ENCODE measurements at places on chromosomes 2 and 18.

- no peak for DNase-seq
Observed at GRCh38 chr2:133077269-133077822, 407.3 kb upstream of the LYPD1 start.

- DNase-seq, result no peak
Observed at GRCh38 chr18:35192415-35192814, 48.4 kb upstream of the ZNF397 start.

DNA sequence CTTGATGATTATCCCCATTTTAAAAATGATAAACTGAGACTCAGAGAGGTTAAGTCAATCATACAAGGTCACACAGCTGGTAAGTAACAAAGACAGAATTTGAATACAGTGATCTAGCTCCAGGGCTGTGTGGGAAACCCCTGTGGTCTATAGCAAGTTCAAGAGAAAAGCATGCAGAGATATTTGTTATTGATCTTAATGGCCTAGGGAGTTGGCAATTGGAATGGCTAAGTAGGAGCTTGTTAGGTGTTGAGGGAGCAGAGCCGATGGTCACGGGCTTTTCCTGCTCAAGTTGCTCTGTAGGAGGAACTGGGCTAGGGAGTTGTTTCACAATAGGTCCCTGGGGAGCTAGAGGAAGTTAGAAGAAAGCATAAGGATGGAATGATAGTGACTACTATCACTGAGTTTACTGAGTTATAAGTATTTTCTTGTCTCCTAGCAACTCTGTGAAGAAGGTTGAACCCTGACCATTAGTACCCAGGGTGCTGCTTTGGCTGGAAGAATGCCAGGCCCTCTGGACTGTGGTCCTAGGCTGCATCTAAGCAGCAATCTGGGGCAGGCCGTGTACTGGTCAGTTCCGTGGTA is 30.0 kb downstream of the RNF125 start:
- peak; percentile 34 for DNase-seq

DNA sequence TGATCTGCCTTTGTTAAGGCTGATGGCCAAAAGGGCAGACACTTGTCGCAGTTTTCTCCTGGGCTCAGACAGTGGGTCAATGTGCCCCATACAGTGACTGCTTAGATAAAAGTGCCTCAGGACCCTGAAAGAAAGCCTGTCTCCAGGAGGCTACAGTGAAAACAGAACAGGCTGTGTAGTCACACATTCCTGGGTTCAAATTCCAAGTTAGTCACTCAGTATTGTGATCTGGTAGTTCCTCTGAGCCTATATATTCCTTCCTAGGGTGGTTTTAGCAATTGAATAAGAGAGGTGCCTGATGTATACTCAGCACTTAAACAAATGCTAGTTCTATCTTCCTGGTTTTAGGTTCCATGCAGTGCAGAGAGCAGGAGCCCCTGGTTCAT is 54.4 kb downstream of the RPL37A start:
- DNase-seq, result peak; percentile 45

DNA sequence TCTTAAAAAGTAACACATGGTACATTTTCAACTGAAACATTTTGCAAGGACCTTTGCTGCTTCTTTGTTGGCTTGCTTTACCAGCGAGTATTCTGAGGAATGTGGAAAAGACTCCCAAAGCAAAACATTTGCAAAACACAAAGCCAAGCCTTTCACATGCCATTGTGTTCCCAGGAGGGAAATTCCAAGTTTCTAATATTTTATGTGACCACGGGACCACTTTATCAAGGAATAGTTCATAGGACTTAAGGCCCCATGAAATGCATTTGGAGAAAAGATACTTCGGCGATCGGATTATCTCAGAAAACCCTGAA is 26.2 kb downstream of the CYP27C1 start:
- no peak for DNase-seq

- DNase-seq, result peak; percentile 4
Observed at GRCh38 chr2:99811544-99811943, 321.7 kb upstream of the REV1 start.

Measured in epithelial cell of esophagus (primary cell).